Pons (tissue), 1 donor: ENCODE measurements at places on chromosomes 2 and 18.

DNA sequence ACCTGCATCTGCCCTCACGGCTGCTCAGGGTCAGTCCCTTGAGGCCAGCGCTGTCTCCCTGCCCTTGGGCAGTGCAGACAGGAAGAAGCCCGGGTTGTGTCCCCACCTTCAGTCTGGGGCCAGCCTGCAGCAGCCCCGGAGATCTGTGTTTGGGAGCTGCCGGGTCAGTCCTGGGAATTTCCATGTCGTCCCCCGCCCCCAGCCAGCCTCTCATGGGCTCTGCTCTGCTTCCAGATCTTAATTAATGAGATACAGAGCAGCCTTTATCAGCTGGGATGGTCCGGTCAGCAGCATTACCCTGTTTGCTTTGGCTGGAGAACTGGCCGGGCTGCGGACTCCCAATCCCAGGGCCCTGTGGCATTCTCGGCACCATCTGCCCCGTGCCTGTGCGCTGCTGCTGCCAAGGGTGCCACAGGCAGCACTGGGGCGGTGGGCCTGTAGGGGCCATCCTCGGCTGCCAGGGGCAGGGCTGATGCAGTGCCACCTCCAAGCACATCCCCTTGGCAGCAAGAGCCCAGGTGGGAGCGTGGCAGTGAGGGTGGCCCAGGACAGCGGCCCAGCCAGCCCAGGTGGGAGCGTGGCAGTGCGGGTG lies 2.4 kb downstream of the BOK start:
- DNase-seq, result no peak

- no peak for DNase-seq
Observed at GRCh38 chr2:43025709-43026295, 200.6 kb downstream of the ZFP36L2 start.

GRCh38 chr18:8654503-8655451 lies 45.5 kb downstream of the RAB12 start:
- peak; percentile 46 for DNase-seq

GRCh38 chr18:54173980-54174630 lies 50.4 kb downstream of the MBD2 start:
- DNase-seq, result no peak

GRCh38 chr18:69658685-69659084 lies 258.0 kb downstream of the DOK6 start:
- no peak for DNase-seq

- DNase-seq, result no peak
Observed at GRCh38 chr2:62313449-62314227, 117.7 kb downstream of the B3GNT2 start.

GRCh38 chr18:59996370-59996966 lies 96.7 kb downstream of the PMAIP1 start:
- peak; percentile 39 for DNase-seq

DNA sequence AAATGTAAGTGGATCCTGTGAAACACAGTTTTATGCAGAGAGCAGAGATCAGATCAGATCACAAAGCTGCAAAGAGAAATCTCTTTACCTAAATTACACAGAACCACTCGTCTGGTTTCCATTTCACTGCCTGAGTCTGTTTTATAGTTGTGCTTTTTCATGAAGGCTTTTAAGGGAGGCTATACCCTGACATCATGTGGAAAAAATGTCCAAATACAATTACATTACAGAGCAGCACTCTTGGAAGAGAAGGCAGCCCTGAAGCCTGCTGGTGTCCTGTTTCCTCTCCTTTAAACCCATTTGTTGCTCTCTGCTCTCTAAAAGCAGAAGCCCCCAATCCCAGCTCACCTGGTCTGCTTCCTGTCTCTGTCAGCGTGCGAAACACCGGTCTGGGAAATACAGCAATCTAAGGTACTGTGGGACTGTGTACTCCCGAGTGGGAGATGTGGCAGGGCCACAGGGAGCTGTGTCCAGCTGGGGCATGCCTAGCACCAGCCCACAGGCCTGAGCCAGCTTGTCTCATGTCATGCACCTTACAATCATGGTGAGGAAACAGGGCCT lies 24.8 kb upstream of the ZFP36L2 start:
- DNase-seq, result no peak
